ENCODE measurements at places on chromosomes 2 and 18.

DNA sequence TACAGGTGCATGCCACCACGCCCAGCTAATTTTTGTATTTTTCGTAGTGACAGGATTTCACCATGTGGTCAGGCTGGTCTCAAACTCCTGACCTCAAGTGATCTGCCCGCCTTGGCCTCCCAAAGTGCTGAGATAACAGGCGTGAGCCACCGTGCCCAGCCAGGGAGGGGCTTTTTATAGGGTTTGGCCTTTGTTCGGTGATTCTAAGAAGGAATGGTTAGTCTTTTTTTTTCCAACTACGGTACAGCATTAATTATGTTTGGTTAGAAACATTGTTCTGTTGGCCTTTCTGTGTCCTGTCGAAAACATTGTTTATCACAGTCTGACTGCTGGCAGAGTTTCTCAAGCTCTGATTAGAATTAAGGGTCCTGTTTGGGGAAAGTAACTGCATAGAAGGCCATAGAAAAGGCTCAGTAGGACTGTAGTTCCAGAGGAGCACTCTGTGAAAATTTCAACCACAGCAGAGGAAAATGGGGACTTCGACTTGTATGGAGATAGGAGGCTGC is 19.3 kb upstream of the SMCHD1 start:
- no peak for DNase-seq

- no peak for DNase-seq
Observed at GRCh38 chr2:201779901-201780673, 646 bp downstream of the ALS2 start.

- DNase-seq, result no peak
Observed at GRCh38 chr18:73615506-73615905, 532.1 kb downstream of the FBXO15 start.

DNA sequence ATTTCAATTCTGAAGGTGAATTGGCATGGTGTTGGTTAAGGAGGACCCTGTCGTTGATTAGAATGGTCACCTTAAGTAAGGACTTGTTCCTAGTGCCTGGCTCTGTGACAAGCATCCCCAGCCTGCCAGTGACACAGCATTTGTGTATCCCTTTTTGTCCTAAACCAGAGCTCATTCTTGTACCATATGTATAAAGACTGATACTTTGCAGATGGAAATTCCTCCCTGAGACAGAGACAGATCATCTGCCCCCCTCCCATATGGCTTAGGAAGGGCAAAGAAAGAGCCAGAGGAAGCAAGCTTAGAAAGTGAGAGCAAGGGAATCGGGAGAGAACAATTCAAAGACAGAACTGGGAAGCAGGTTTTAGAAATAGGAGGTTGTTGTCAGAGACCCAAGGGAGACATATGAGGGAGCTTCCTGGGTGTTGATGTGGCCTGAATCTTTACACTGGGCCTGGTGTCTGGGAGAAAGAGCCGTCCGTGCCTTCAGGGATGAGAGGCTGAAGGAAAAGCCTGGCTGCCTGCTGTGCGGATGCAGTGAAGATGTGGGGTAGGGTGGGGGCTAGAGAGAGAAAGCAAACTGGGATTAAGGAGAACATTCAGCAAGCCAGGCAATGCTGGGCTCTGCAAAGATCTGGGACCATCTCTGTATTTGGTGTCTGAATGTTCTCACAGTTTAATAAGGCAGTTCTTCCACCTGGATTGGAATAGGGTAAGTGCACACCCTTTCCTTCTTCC is 13.2 kb upstream of the CHRNA1 start:
- DNase-seq, result no peak

DNA sequence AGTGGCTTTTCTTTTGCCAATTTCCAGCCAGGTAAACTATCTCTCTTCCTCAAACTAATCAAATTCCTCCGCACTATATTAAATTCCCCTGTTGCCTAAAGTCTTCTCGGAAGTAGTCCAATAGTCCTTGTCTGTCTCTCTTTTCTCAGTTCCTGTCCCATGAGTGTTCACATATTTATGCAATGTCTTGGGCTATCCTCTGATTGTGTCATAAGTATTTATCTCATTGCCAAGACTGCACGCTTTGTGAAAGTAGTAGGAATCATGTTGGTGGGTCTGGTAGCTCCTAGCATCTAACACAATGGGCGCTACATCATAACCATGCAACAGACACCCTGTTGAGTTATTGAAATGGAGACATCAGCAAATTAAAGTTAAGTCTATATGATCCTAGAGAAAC is 59.9 kb upstream of the POU3F3 start:
- no peak for DNase-seq

DNA sequence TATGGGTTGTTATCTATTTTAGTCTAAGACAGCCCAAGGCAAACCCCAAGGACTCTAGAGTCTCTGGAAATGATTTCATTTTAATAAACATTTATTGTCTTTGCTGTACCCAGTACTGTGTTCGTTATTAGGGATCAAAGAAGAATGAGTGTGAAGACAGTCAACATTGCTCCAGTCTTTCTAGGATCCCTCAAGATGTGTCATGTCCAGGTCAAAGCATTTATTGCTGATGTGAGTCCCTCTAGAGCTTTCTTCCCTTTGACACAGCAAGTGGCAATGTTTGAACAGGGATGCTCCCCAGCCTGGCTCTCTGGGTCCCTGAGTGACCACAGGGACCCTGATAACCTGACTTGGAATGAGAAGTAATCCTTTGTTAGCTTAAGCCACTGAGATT is 123.1 kb upstream of the STK17B start:
- DNase-seq, result no peak

DNA sequence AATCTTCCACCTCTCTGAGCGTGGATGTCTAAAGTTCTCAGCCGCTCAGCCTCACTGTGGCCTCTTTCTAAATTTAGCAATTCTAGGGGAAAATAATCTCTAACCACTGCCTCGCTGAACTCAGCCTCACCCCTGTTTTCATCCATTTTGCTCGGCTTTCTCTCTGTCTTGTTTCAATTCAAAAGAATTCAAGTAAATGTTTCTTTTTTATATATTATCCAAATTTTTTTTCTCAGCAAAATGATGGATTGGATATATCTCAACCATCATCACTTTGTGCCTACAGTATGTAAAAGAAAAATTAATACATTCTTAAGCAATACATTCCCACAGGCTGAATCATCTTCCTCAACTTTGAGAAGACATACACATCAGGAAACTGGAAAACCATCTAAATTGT is 24.0 kb upstream of the GALNT5 start:
- no peak for DNase-seq

- DNase-seq, result no peak
Observed at GRCh38 chr2:45128580-45128997, 119.3 kb upstream of the SIX2 start.

GRCh38 chr2:46615986-46616485 is 136.7 kb downstream of the TMEM247 start:
- DNase-seq, result no peak

GRCh38 chr2:181362561-181362960 is 94.6 kb upstream of the ITGA4 start:
- DNase-seq, result no peak

DNA sequence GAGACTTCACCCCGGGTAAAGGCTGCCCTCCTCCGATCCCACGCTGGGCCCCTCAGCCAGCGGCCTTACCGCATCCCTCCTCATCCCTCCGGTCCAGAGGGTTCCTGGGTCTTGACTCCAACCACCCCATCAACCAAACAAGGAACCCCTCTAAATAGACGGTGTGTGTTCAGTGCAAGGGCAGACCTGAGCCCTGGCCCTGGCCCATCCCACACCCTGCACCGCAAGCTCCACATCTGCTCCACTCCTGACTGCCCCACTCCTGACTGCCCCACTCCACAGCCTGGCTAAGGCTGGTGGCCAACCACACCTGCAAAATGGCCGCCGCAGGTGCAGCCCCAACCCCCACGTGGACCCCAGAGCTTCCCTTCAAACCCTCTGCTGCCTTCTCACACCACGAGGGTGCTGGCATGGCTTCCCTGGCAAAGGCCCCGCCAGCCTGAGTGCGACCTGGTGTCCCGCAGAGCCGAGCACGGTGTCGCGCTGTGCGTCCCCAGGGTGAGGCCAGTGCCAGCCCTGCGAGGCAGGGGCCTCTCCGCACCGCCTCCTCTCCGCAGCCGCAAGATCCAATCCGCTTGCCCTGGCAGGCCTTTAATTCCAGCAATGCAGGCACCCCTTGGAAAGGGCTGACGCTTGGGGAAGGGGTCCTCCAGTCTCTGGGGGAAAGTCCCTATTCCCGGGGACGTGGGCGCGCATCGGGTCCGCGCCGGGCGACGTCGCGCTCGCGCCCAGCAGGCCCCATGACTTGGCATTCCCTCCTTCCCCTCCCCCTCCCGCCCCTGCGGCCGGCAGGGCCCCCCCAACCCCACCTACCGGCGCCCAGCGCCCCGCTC is 1.5 kb downstream of the KIF1A start:
- DNase-seq, result no peak

DNA sequence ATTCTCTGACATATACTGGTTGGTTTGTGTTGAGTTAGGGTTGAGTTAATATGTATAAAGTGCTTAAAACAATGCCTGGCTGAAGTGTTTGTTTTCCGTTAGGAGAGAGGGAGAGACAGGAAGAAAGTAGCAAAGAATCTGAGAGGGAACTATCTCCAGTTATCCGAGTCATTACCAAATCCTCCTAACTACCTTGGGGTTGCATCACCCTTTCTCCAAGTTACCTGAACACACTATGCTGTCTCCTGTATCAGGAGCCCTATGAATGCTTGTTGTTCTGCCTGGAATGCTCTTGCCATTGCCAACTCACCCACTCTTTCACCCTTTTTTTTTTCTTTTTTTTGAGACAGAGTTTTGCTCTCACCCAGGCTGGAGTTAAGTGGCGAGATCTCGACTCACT is 47.9 kb upstream of the ITGAV start:
- DNase-seq, result no peak

DNA sequence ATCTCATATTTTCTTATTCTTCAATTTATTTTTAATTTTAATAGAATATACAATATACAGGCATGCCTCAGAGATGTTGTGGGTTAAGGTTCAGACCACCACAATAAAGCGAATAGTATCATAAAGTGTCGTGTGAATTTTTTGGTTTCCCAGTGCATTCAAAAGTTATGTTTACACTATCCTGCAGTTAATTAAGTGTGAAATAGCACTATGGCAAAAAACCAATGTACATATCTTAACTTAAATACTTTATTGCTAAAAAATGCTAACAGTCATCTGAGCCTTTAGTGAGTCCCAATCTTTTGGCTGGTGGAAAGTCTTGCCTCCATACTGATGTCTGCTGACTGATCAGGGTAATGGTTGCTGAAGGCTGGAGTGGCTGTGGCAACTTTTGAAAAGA is 637.6 kb downstream of the TDRD15 start:
- DNase-seq, result no peak

GRCh38 chr2:62334009-62334408 is 138.1 kb downstream of the B3GNT2 start:
- DNase-seq, result peak; percentile 71

DNA sequence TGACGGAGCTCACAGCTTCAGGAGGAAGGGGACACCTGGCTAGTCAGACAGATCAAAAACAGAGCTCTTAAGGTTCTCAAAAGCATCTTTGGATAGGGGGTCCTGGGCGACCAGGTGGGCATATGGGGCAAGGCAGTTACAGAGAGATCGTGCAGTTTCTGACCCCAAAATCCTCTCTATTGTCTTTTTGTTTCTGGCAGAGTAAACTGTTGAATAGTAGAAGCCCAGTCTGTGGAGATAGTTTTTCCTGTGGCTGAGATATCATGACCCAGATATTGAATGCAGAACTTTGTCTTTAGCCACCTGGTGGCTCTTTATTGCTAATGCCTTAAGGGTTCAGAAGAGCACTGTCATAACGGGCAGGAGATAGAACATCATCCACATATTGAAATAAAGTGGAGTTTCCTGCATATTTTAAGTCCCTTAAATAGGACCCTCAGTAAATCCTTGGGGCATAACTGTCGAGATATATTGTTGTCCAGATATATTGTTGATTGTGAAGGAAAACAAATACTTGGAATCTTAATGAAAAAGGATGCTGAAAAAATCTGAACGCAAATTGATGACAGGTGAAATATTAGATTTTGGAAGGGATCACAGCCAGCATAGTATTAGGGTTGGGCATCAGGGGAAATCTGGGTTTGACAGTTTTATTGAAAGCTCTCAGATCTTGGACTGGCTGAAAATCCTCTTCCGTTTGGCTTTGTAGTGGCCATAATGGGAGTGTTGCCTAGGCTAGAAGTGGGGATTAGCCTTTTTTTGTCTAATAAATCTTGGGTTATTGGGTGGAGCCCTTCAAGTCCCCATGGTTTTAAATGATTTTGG is 14.1 kb upstream of the ZDBF2 start:
- DNase-seq, result no peak

- DNase-seq, result no peak
Observed at GRCh38 chr2:230732914-230733401, 20.3 kb downstream of the CAB39 start.

- DNase-seq, result no peak
Observed at GRCh38 chr18:10242936-10243680, 211.3 kb upstream of the APCDD1 start.

GRCh38 chr2:112019569-112019982 is 35.5 kb upstream of the TMEM87B start:
- no peak for DNase-seq

- DNase-seq, result no peak
Observed at GRCh38 chr18:55912071-55912470, 324.1 kb upstream of the TCF4 start.

GRCh38 chr2:96484091-96484490 is 21.1 kb downstream of the NEURL3 start:
- DNase-seq, result no peak

- no peak for DNase-seq
Observed at GRCh38 chr2:156480376-156480775, 44.2 kb downstream of the GPD2 start.

GRCh38 chr2:233882353-233882752 is 14.2 kb upstream of the MSL3B start:
- DNase-seq, result no peak

GRCh38 chr2:155546721-155547555 is 785.6 kb downstream of the NR4A2 start:
- no peak for DNase-seq

GRCh38 chr2:190578158-190579057 is 43.9 kb upstream of the NEMP2 start:
- DNase-seq, result no peak

GRCh38 chr2:158745067-158745865 is 49.9 kb upstream of the DAPL1 start:
- DNase-seq, result peak; percentile 5

DNA sequence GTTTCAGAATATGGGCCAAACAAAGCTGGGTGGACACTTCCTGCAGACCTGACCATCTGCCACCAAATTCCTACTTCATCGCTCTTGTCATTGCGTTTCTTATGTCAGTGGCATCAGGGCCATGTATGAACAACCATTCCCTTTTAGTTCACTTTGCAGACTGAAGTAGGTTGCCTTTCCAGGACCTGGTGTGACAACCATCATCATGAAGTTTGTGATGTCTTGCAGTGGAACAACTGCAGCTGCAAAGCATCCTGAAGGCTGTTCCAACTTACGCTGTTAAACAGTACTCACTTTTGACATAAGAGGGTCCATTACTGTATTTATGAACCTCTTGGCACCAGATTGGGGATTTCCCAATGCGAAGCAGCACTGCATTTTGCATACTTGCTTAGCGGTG is 511.6 kb downstream of the ARHGAP15 start:
- no peak for DNase-seq

GRCh38 chr2:104163611-104164130 is 690.2 kb upstream of the POU3F3 start:
- DNase-seq, result no peak
